ENCODE measurements at places on chromosomes 16 and 17.

GRCh38 chr16:85929259-85929721, 30.3 kb downstream of the IRF8 start:
- DNase-seq: no peak

DNA sequence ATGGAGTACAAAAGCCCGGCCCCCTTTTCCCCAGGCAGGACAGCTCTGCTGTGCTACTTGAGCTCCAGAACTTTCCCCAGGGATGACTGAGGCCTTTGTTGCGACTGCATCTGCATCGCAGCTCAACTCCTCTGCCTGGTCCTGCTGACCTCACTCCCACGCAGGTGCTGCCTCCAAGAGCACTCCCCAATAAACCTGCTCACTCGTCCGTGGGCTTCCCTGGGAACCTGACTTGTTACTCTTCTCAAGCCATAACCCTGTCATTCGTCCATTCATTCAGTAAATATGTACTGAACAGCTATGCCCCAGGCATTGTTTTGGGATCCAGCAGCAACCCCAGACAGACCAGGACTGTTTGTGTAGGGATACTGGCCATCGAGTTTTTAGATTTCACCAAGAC, 11.6 kb upstream of the RMI2 start:
- DNase-seq: no peak

DNA sequence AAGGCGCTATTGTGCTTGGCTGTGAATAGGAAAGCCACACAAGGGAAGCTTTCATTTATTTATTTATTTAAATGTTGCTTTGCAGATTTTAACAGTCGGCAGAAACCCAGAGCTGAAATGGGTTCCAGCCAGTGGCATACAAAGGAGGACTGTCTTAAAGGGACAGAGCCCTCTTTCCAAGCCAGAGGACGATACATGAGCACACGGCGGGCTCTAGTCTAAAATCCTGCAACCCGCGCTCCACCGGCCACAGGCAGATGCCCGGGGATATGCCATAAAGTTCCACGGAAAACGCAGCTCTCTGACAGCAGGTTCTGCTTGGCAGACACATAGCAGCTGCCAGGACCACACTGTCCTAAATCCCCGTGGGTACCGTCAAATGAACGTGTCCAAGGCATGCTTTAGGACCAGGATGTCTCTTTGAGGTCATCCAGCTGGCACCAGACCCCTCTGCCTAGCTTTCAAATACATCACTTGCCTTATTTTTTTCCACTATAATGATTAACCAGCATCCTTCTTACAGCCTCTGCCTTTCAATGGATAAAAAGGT, 64.6 kb downstream of the CYTH1 start:
- no peak for DNase-seq

- DNase-seq: no peak
Observed at GRCh38 chr16:75236736-75237397, 14.6 kb downstream of the BCAR1 start.

GRCh38 chr17:42695500-42695899, 13.2 kb downstream of the CNTNAP1 start:
- no peak for DNase-seq

- DNase-seq: no peak
Observed at GRCh38 chr16:76787394-76787793, 403.6 kb upstream of the MON1B start.

DNA sequence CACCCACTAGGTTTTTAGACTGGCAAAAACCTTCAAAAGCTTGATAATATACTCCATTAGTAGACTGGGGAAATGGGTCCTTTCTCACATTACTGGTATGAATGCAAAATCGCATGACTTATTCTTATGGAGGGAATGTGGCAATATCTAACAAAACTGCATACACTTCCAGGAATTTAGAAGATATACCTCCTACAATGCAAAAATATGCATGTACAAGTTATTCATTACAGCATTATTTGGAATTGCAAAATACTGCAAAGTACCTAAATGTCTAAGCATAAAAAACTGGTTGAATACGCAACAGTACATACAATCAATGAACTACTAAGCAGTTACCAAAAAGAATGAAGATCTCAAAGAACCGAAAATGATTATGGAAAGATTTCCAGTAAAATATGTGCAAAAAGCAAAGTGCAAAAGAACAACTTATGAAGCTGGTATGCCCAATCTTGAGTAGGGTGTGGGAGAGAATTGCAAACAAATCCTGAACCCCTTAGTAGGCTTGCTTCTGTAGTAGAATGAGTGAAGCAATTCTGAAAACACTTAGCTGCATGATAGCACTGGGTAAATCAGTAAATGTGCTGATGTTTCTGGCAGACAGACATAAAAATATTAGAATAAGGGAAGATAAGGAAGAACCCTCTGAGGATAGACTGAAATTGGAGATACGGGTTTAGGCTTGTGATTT, 180.1 kb downstream of the PARN start:
- DNase-seq: no peak

- peak; percentile 30 for DNase-seq
Observed at GRCh38 chr17:143785-144281, 6.5 kb downstream of the SCGB1C2 start.

GRCh38 chr16:78045865-78046581, 23.7 kb downstream of the CLEC3A start:
- DNase-seq: no peak
